ENCODE measurements at places on chromosomes 3 and 15.

GRCh38 chr3:53261712-53262111, 5.9 kb upstream of the TKT start:
- no peak for DNase-seq

GRCh38 chr3:157159037-157159761, 748 bp downstream of the CCNL1 start:
- DNase-seq: peak; percentile 76

DNA sequence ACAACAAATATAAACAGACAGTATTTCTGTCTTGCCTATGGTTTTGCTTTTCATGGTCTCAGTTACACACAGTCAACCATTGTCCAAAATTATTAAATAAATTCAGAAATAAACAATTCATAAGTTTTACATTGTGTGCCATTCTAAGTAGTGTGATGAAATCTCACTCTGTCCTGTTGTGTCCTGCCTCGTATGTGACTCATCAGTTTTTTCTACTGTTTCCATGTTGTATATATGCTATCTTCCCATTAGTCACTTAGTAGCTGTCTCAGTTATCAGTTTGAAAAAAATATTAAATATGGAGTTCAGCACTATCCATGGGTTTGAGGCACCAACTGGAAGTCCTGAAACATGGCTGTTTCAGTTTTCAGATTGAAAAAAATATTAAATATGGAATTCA, 282.4 kb upstream of the GRM7 start:
- no peak for DNase-seq

DNA sequence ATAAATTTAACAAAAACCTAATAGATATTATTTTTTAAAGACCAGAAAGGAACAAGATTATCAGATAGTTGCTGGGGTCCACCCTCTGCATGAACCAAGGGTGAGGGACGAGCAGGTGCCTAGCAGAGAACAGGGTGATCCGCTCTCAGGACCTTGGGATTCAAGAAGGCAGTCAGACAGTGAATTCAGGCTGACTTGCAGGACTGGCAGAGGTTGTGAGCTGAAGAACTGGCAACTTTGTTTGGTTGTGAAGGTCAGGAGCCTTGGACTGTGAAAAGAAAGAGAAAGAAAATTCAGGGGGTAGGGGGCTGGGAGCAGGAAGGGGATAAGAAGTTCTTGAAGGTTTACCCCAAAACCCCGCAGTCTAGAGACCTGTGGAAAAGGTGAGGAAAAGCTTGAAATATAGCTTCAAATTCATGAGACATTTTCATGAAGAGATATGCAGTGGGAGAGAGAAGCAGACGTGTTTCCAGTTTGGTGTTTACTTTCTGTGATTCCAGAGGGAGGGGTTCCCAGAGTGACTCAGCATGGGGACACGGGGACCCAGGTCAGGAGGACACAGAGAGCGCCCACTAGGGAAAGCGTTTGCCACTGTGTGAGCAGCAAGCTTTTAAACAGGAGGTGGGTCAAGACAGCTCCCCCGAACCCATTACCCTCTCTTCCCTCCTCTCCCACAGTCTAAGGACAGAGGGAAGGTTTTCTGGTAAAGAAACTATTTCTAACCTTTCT, 217.2 kb upstream of the UMPS start:
- DNase-seq: no peak

- no peak for DNase-seq
Observed at GRCh38 chr15:96801576-96802150, 471.2 kb downstream of the NR2F2 start.

DNA sequence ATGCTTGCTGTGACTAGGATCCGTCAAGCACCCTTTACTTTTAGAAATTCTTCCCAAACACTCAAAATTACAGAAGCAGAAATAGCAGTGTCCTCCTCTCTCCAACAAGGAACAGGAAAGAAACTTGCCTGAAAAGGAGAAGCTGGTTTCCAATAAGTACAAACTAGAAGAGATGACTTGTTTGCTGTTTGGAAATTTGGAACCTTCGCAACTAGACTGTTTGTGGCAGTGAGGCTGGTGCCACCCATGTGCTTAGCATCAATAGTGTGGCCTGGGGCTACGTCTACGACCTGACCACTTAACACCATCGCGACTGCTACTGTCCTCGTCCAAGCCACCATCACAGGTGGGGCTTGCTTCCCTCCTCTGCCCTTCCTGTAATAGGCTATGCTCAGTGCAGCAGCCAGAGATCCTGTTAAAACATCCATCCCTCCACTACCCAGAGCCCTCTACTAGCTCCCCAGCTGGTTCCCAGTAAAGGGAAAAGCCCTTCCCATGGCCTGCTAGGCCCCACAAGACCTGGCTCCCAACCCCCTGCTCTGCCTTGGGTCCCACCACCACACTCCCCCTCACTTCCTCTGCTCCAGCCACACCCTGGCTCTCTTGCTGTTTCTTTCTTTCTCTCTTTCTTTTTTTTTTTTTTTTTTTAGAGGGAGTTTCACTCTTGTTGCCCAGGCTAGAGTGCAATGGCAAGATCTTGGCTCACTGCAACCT, 52.6 kb upstream of the CCR2 start:
- DNase-seq: no peak

GRCh38 chr3:122797291-122797690, 2.4 kb downstream of the SLC49A4 start:
- DNase-seq: no peak

GRCh38 chr3:35500641-35501350, 138.5 kb upstream of the ARPP21 start:
- DNase-seq: no peak

DNA sequence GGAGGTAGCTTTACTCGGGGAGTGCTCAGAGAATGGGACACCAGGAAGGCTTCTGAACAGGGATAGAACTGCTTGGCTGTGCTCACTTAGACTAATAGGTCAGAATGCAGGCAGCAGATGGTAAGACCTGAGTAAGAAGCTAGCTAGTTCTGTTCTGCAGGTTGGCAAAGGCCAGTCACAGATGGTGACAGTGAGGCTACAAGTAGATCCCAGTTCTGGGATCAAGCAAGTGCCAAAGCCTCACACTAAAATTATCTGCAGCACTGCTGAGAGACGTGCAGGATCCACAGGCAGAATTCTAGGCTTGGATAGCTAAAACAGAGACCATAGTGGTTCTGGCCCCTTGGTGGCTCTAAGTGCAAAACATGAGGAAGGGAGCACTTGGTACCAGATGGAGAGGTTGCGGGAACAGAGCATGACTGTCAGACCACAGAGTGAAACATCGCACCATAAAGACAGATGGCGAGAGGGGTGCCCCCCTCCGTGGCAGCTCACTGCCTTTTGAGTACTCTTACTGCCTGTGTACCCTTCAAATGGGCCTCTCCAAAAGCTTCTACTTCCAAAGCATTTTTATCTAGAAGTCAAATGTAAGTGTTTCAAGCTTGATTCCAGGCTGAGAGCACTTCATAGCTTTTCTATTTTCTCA, 3.6 kb upstream of the GLCE start:
- no peak for DNase-seq

GRCh38 chr15:71220828-71221227, 105.6 kb downstream of the THSD4 start:
- DNase-seq: no peak

- DNase-seq: no peak
Observed at GRCh38 chr3:17138246-17139039, 253.7 kb downstream of the PLCL2 start.

GRCh38 chr3:139533781-139534454, 5.6 kb downstream of the RBP1 start:
- DNase-seq: no peak

DNA sequence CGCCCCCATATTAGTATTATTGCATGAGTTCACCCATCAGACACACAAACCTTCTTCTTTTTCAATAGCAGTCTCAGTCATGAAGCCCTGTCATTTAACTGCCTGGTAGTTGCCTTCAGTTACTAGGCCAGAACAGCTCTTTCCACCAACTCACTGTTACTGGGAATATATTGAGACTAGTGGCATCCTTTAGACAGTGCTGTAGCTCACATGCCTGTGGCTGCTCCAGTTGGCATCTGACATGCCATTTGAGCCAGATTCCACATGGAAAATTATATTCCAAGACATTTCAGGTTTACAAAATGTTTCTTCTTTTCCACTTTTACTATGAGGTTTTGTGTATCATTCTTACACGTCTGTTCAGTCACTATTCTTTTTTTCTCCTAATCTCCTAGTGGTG, 146.1 kb downstream of the GHSR start:
- DNase-seq: no peak

DNA sequence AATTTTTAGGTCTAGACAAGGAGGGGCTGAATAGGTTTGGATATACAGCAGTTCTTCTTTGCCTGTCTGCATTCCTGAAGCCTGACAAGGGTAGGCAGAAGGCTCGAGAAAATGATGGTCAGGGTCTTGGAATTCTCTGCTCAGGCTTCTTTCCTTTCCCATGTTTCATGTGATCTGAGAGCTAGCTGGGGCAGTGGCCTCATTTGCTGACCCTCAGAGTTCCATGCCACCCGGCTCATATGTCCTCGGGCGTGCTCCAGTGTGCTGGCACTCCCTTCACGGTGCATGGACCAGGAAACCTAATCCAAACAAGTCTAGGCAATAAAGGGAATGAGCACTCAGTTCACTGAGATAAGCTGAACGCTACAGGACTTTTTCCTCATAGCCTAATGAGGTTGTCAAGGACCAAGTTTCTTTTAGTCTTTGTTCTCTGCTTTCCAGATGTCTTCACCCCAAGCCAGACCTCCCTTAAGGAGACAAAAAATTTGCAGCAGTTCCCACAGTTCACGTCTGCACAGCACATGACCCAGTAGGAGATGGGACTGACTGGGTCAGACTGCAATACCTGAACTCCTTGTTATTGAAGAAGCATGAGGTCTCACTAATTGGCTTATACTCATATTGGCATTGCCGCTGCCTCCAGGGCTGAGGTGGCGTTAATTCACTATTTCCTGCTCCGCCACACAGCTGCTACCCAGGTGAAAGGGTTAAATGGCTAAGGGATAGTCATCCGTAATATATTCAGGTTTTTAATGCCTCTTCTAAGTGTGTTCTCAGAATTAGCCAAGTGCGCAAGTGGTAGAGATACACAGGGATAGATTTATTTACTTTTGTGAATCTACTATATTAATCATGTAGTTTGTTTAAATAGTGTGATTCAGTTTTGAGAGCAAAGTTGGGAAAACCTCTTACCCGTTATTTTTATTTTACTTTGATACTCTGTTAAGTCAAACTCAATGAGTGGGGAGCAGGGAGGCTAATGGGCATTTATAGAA, 15.3 kb upstream of the RTP4 start:
- DNase-seq: no peak

- no peak for DNase-seq
Observed at GRCh38 chr3:122993124-122993978, 34.2 kb downstream of the SEMA5B start.

DNA sequence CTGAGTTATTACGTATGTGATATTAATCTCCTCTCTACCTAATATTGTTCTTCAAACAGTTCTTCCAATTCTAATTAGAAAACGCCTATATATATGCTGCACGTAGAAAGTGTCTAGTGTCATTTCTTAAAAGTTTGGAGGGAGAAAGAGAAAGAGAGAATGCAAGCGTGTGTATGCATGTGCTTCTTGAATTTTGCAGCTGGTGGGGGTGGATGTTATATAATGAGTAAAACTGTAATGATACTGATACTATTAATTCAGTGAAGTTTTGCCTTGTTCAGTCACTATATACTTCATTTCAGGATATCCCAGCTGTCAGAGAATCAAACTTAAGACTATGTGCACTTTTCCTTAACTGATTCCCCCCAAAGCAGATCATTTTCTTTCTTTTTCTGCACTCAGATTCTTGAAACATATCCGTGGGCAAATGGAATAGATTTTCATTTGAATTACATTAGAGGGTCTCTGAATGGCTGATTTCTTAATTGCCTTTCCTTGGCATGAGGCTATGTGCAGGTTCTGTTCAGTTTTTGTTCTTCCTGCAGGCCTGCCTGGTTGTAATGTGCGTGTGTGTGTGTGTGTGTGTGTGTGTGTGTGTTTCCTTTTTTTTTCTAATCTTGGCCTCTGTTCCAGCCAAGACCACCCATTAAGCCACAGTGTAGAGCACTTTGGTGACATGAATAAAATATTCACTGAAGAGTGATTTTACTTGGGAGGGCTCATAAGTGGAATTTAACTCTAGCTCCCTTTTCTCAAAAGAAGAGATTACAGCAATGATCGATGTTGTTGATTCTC, 617.5 kb downstream of the RBMS3 start:
- DNase-seq: no peak

DNA sequence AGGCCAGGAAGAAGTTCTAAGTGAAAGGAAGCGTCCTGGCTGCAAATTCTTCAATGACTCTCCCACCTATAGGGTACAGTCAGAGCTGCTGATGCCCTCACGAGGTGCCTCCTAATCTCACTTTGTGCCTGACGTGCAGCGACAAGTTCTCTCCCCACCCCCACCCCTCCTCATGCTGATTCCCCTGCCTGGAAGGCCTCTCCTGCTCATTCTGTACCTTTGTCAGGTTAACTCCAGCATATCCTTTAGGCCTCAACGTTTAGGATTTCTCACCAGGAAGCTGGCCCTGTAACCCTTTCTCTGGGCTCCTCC, 25.0 kb downstream of the SLC12A8 start:
- DNase-seq: no peak

DNA sequence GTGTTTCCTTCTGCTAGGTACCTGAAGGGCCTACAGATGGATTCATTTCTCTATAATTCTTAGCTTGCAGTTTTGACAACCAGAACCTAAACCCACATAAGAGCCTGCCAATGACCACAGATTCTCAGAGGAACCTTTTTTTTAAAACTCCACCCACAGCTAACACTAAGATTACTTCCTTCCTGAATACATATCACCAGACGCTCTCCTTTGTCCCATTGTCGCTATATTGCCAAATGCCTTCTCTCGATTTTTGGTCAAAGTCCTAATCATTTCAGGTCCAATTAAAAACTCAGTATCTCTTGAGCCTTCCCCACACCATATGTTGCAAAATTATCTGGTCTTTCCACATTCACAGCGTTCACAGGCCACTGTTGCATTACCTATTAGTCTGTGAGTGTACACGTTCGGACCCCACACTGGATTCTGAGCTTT, 12.4 kb downstream of the ZNF710 start:
- DNase-seq: no peak

DNA sequence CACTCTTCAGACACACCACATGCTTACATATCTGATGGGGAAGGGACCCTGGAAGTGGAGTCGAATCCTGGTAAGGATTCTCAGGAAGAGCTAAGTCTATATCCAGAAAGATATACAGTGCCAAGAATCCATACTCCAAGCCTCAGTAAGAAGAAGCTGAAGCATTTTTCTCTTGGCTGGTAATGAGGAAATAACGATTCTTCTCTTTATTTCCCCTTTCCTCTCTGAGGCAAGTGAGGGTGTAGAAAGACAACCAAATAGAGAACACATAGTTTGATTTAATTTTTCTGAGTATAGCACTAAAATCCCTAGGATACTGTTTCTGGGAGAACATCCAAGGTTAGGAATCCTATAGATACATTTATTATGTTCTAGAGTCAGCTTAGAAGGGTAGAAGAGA, 857.3 kb downstream of the TUSC7 start:
- no peak for DNase-seq

GRCh38 chr3:151895478-151896241, 22.2 kb downstream of the SUCNR1 start:
- no peak for DNase-seq

DNA sequence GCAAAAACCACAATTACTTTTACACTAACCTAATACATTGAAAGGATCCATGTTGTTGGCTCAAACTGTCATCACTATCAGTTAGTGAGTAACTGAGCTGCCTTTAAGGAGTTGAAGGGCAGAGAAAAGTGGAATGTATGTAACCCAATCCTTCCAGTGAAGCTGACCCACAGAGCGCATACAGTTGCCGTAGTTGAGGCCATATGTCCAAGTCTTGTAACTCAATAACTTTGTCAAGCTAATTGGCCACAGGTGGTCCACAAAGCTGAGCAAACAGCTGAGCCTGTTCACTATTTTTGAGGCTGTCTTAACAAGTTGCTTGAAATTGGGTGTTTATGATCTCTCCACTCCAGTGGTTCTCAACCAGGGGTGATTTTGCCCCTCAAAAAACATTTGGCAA, 169.0 kb upstream of the SLC24A5 start:
- DNase-seq: no peak

All from activated T-cell treated with anti-CD3 and anti-CD28 coated beads for 48 hours (primary cell).